ENCODE measurements at places on chromosomes 12 and 14.

DNA sequence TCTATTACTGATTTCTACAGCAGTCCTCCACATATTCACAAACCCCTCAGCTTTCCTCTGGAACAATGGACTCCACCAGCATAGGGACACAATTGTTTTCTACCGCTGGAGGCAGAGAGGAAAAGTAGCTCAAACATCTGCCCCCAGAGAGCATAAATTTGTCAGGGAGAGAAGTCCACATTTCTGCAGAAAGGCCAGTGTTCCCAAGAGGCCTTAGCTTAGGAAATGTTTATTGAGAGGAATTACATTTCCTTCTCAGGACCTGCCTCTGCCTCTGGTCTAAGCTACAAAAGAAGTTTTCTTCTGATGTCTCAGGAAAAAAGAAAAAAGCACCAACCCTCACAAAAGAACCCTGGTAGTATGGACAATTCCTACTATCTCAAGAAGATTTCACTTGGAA is 217.8 kb upstream of the BMP4 start:
- no peak for DNase-seq

- DNase-seq, result peak; percentile 54
Observed at GRCh38 chr12:118055144-118055557, 5.8 kb downstream of the WSB2 start.

GRCh38 chr14:96757456-96757855 is 39.7 kb upstream of the VRK1 start:
- no peak for DNase-seq

GRCh38 chr14:74501691-74502090 is 8.1 kb downstream of the ISCA2 start:
- DNase-seq, result no peak

DNA sequence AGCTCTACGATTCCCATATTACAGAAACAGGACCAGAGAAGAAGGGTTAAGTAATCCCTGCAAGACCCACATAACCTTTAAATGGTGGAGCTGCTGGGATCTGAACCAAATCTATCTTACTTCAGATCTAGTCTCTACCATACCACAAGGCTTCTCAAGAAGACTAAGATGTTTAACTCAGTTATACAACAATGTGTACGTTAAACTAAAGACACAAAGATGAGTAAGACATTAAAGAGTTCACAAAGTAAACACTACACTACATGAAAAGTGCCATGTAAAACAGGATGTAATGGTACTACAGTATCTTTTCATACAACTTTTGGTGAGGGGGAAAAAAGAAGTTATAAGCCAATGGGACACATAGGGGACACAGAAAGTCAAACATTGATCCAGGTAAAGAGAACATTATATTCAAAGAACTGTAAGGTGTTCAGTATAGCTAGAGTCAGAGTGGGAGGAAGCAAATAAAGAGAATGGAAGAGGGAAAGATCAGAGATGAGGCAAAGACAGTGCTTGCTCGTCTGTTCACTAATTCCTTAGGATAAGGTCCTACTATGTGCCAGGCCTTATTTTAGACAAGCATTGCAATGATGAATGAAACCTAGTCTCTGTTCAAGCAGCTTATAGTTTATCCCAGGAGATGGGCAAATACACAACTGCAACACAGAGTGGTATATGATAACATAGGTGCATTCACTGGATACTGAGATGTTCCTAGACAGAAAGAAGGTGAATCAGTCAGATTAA is 7.7 kb downstream of the TMED10 start:
- no peak for DNase-seq

DNA sequence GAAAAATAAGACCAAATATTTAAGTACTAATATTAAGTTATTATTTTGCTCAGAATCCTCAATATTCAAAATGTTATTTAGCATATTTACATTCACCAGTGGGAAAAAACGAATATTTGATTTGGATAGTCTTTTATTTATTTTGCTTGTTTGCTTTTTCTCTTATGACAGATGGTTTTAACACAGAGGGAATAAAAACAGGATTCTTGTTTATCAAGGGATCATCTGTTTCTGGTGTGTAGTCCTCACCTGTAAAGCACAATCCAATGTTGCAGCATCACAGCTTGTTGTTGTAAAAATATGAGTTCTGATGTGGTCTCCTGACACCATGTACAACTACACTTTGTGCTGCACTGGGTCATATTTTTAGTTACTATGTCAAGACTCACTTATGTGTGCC is 103.9 kb downstream of the AVPR1A start:
- no peak for DNase-seq

- DNase-seq, result no peak
Observed at GRCh38 chr12:91769736-91770135, 375.9 kb downstream of the BTG1 start.

GRCh38 chr12:96155181-96155580 is 39.0 kb upstream of the ELK3 start:
- DNase-seq, result no peak

DNA sequence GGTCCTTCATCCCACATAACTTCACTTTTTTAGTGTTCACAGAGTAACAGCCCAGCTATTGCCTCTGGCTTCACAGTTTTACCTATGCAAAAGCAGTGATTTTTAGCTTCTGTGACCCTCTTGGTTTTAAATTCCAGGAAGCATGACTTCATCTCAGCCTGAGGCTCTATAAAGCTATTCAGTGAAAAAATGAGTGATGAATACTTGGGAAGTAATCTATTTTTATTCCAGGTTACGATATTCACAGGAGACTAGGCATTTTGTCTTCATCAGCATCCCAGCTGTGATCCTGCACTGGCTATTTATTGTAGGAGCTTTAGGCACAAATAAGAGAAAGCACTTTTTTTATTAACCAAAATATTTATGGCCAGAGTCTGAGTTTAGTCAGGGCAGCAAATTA is 164.8 kb downstream of the SNAPC1 start:
- no peak for DNase-seq
